Globus pallidus (tissue), 1 donor: ENCODE measurements at places on chromosomes 4 and X.

DNA sequence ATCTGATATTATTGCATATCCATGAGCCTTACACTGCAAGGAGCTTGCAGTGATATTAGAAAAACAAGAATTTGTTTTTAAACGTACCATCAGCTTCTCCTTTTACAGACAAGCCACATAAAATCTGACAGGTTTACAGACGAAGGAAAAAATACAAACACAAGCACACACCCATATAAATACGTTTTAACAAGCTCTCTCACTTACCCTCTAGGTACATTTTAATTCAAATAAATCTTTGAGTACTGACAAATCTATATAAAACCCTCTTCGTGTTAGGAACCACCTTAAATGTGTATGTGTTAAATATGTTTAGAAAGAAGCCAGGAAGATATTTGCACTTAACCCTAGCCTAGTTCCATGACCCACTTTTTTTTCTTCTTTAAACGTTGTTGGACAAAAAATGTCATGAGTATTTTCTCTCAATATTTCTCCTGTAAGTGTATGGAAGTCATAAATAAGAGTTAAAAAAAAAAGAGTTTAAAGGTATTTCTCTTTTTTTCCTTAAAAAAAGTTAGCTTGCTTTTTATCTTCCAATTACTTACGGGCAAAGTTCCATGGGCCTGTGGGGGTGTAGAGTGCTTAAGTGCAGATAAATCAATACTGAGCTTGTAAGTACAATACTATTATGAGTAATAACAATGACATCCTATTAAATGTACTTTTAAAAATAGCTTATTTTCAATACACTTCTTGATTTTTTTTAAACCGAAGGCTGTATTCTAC, 1.5 kb downstream of the ARAP2 start:
- DNase-seq, result peak; percentile 60

DNA sequence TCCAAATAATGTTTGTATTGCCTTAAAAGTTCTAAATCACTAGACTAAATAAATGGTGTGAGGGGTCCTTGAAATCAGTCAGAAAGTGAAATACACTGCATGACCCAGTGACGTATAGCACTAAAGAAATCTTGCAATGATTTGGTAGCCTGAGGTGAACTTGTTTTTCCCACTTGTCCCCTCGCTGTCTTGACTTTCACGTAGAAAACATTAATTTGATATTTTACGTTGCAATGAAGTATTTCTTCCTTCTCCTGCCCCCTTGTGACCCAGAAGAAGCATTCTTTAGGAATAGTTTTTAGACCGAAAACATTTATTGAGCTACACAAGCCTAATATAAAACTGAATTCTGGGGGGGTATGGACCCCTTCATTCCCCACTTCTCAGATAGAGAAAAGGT, 3.7 kb downstream of the KLB start:
- peak; percentile 16 for DNase-seq

DNA sequence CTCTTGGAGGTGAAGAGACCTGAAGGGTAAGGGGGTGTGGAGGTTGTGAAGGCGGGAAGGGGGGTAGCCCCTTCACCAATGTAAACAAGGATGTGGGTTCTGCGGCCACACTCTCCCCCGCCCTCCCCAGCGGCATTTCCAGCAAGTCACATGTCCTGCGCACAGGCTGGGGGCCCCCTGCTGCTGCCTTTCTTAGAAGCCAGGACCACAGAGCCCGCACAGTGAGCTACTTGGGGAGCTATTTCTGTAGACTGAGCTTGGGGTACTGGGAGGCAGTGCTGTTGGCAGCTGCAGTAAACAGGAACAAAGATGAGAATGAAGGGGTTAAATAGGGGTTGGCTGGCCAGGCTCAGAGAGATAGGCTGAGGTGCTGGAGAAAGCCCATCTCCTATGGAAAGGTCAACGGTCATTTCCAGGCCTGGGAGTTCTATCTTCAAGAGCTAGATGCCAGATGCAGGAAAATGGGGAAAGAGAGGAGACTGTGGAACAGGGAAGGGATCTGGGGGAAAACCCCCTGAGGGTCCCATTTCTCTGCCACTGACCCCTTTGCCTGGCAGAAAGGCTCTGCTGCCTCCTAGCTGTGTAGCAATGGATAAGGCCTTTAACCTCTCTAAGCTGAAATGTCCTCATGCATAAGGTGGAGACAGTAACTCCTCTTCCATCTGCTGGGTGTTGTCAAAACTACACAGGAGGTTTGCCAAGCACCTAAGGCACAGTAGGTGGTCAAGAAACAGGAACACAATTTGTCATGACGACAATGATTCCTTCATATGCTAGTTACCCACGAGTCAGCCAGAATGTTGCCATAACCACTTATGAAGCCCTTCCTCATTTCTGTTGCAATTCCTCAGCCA, 18.5 kb upstream of the PIM2 start:
- no peak for DNase-seq

DNA sequence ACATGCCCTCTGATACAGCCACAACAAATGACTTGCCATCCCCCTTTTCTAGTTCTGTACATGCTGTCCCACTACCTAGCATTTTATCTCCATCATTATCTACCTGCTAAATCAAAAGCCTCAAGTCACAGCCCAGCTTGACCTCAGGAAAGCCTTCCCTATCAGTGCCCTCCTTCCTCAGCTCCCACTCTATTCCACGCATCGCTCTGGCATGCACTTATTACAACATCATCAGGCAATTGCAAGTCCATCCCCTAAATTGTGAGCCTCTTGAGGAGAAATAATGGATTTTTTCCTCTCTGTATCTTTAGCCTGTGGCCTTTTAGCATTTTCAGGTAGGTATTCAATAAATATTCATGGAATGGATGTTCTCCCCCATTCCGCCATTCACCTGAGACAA, 5.7 kb downstream of the ARL13A start:
- no peak for DNase-seq

DNA sequence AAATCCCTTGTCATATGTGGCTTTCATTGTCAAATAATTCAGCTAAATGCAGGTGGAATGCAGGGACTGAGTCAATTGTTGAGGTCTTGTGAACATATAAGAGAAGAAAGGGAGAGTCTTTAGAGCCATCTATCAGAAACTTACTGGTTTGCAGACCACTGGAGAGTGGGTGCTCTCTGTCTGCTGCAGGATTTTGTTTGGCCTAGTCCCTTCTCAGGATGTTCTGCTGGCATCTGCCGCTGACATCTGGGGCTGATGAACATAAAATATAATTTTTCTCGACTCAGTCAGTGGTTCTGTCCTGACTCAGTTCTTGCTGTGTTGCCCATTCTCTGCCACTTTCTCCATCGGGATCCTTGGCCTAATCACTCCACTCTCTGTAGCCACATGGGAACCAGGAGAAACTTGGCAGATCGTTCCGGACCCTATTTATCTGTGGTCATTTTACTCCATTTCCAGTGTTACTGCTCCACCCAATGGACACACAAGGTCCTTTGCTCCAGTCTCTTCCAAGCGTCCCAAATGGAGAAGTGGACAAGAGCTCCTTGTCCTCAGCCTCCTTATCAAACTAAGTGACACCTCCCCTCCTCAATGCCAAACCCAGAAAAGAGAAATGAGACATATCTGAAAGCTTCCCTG, 436.2 kb downstream of the FAT4 start:
- DNase-seq, result peak; percentile 59

GRCh38 chr4:91488946-91489345, 814.8 kb upstream of the GRID2 start:
- DNase-seq, result no peak

- DNase-seq, result no peak
These were observed 105.9 kb upstream of the TBC1D9 start for GRCh38 chr4:140862177-140862442.

GRCh38 chr4:100428051-100428450, 89.8 kb downstream of the EMCN start:
- no peak for DNase-seq

GRCh38 chr4:184420881-184421416, 53.4 kb downstream of the IRF2 start:
- DNase-seq, result peak; percentile 31

GRCh38 chr4:64248186-64248585, 161.1 kb downstream of the TECRL start:
- DNase-seq, result no peak

DNA sequence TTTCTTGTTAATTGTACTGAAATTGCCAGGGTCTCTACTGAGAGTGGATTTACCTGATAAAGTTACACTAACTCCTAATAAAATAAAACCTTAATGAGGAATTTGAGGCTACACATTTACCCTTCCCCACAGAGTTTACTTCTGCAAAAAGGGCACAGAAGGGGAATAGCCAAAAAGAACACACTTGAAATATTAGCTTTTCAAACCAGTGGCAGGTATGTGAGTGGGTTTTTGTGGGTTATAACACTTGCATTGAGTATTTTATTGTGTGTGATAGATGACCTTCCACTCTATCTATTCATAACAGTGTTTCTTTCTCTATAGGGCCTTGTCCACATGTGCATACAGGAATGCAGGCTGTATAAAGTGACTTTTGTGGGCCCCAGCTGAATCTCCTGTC, 5.0 kb upstream of the GPR174 start:
- DNase-seq, result no peak

DNA sequence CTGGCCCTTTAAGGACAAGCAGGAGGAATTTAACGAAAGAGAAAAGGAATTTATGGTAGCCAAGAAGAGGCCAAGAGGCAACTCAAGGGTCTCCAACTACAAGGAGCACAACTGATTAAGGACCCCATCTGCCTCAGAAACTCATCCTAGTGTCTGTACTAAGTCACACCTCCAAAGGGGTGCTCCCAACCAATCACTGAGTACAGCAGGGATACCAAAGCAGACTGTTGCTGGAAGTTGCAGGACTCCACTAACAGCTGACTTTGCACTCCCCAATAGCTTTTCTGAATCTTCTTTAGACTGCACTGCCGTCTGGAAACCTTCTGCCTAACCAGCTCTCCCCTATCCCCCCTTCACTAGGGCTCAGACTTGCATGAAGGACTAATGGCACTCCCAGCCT, 50.6 kb downstream of the ATP11C start:
- no peak for DNase-seq

DNA sequence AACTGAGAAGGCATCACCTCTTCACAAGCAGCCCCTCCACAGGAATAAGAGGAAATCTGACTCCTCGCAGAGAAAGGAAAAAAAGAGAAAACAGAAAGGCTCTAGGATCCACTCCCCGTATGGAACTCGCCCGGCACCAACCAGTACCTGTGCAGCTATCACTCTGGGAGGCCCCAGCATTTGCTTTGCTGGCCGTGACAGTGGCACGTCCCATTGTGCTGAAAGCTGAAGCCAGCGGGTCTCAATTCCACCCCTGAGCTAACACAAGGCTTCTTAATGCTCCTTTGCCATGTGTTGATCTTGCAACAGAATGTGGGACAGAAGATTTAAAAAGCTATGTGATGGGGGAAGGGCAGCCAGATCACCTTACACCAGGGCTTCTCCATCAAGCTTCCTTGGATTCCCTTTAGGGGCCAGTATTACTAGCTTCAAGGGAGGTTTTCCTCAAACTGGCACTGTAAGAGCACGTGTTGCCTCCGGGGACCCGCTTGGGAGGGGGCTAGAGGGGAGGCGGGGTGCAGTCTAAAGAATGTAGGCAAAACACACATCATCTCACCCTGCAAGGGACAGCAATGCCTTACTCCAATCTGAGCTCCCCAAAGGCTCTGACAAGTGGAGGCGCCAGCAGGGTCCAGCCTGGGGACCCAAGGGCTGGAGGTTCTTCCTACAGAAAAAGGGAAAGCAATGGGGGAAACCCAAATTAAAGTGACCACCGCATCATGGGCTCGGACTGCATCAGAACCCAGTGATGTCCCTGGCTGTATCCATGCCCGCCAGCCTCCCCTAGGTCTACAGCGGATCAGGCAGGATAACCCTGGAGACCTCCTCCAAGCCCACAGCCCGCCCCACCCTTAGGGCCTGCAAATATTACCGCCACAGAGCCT, 1.2 kb downstream of the USP46 start:
- DNase-seq, result peak; percentile 20

- peak; percentile 37 for DNase-seq
These were observed 821 bp upstream of the NALF2 start for GRCh38 chrX:69503228-69503781.
